ENCODE measurements at places on chromosomes 3 and 15.

- DNase-seq: no peak
Observed at GRCh38 chr3:20111836-20112235, 71.6 kb downstream of the KAT2B start.

DNA sequence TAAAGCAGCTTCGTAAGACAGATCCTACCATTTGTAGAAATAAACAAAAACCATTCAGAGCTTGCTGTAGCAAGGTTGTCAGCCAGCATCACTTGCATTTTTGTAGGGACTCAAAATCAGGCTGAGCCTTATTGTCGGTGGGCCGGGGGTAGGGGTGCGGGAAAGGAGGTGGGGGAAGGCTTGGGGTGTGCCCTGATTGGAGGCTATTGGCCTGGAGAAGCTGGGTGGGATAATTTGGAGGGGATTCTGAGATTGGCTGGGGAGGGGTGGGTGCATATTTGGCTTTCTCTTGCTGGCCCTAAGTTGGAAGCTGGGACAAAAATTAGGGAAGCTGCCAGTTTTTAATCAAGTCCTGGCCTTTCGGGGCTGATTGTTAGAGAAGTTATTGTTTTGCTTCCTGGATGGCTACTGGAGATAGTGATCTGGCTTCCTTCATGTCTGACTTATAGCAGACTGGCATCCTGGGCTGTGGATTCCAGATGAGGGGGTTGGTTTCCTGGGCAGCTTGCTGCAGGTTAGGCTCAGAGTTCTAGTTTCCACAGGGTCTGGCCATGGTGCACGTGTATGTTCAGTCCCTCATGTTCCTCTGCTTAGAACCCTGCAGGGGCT, 22.8 kb downstream of the STOML1 start:
- no peak for DNase-seq

GRCh38 chr15:43516185-43516584, 1.2 kb upstream of the MAP1A start:
- DNase-seq: no peak

DNA sequence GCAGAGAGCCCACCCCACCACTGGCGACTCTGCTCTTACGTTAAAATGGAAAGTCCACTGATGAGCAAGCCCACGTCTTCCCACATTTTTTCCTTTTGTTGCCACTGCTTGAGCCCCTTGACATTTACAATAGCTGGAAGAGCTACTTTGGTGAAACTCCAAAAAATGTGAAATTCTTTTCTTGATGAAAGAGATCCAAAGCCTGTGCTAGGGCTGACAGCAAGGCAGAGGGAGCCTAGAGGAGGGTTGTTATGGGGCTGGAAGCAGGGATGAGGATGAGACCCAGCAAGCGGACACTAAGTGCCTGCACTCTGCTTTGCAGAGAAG, 97.1 kb downstream of the CEMIP start:
- DNase-seq: no peak

DNA sequence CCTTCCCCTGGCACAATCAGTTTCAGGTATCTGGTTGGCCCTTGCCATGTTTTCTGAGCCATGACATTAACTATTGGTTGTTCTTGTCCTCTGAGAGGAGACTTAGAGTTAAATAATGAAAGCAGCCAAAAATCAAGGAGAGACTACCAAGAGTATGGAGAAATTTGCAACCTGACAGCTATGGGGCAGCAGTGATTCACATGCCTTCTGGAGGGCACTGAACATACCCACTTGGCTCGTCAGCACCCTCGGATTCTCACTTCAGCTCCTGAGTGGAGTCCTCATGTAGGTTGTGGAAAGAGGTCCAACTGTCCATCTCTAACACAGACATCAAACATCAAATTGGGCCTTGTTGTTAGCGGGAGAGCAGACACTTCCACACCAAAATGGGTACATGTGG, 265.6 kb downstream of the EBLN2 start:
- DNase-seq: no peak

- DNase-seq: no peak
Observed at GRCh38 chr15:36172955-36173354, 406.5 kb upstream of the CDIN1 start.

DNA sequence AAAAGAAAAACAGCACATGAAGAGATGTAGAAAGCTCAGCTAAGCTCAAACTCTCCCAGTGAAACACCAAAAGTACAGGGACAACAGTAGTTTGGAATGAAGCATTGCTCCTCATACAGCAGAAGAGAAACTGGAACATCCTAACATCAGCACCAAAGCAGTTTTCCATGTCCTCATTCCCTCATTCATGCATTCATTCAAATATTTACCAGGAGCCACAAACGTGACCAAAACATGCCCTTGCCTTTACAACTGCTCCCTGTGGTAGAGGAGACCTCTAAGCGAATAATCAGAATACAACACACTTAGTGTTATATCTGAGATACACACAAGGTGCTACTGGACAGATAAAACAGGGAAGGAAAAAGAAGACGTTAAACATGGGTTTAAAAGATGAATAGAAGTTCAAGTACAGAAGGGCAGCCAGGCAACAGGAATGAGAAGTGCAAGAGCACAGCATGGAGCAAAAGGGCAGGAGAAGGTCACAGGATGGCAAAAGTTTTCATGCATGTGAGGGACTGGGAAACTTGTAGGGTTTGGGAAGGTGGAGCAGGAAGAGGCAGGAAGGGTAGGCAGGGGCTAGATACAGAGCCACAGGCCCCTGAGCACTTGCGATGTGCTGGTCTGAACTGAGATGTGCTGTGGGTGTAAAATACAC, 58.5 kb upstream of the LMCD1 start:
- DNase-seq: no peak

DNA sequence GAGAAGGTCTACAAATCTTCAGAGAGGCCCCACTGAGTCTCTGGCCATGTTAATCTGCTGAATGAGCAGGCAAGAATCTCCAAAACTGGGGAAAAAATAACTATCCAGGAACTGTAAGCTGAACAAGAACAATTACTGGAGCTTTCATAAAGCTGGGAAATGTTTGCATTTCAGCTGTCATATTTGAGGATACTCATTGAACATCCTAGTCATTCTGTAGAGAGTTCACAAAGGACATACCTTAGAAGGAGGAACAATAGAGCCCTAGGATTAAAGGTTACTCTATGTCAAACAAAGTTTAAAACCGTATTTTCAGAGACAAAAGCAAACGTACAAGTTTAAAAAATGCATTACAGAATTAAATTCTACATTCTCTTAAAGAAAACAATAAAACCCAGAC, 257.5 kb downstream of the SCAPER start:
- no peak for DNase-seq

- DNase-seq: no peak
Observed at GRCh38 chr3:120177151-120177550, 82.9 kb upstream of the GSK3B start.

DNA sequence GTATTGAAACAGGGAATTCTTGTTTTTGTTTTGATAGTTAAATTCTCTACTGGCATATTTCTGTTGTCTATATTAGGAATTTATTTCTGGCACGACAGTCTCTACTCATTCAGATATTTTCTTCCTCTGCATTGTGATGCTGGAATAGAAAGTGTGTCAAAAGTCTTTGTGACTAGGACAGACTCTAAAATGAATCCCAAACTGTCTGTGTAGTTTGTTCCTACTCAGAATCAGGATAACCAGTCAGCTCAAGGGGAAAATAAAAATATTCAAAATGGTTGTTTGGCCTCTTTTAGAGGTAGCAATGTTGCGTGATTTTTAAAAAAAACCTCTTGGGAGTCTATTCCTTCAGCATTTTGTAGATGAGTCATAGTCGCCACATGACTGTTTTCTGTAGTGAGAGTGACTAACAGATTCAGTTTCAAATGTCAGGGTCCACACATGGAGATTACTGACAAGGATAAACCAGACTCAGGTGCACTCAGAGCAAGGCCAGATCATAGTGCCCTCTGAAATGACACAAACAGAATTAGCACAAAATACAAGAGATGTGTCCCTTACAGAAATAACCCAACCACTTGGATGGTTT, 13.1 kb downstream of the SLC7A14 start:
- DNase-seq: no peak

DNA sequence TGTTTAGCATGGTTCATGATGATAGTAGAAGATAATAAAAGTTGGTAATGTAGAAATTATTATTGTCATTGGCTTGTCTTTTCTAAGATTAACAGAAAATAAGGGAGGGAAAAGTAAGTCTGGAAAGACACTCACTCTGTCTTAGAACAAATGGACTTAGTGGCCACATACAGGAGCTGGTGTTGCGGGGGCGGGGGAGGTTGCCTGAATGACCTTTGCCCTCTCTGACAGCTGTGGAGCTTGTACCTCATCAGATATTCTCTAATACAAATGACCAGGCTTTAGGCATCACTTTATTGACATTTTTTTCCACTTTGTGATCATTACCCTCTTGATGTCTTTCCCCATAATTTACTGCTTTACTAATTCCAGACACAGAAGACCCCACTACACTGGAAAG, 5.9 kb downstream of the TAGLN3 start:
- no peak for DNase-seq

- DNase-seq: no peak
Observed at GRCh38 chr15:55124616-55125015, 72.1 kb downstream of the RSL24D1 start.

DNA sequence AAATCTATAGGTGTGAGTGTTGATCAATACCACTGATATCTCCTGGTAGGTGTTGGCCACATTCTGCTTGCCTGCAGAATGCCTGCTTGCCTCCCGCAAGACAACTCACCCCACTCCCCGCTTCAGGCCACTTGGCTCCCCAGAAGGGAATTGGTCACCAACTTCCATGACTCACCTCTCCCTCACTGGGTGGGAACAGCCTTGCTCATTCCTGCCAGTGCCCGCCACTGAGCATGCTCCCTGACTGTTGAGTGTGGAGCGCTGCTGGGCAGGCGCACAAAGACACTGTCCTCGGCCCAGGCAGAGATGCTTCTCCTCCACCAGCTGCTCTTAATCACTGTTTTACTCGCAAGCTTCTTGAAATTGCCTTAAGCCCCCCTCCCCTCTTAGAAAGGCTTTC, 57.3 kb upstream of the PPP2R3A start:
- no peak for DNase-seq

DNA sequence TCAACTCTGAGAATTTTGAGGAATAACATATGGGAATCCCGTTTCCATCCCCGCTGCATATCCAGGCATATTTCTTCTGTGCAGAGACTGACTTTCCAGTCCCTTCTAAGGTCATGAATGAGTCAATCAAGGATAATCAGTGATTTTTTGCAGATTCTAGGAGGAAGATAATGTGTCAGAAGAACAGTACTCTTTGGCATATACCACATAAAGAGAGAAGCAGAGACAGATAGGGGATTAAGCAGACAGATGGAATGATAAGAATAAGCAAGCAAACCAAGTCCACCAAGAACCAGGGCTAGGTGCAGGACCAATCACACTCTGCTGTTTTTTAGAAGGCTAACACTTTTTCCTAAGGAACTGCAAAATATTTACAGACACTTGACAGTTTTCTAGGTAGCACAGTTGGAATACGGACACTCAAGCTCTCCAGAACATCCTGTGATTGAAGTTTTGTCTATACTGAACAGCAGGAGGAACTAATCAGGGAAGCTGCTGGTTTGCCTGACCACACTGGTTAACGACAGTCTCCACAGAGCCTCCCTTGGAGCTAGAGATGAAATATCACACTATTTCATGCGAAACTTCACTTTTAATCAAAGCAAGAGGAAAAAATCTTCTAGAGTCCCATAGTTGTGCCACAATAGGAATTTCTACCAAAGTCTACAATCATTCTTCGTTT, 450.0 kb upstream of the KCNMB2 start:
- no peak for DNase-seq

GRCh38 chr3:12473511-12473910, 10.8 kb upstream of the TSEN2 start:
- DNase-seq: no peak

DNA sequence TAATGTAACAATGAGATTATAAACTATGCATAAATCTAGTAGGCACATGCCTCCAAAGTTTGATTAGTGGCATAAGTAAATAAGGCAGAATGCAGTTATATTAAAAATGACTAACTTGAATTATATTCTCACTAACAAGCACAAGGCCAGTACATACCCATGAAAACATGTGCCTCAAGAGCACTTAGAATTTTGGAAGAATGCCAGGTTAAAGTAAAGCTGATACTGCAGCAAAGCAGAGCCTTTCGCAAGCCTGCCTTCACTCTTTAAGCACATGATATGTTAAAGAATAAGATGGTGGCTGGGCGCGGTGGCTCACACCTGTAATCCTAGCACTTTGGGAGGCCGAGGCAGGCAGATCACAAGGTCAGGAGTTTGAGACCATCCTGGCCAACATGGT, 49.0 kb downstream of the KBTBD12 start:
- DNase-seq: no peak

- peak; percentile 68 for DNase-seq
Observed at GRCh38 chr3:10008588-10009344, 17.5 kb upstream of the FANCD2 start.

DNA sequence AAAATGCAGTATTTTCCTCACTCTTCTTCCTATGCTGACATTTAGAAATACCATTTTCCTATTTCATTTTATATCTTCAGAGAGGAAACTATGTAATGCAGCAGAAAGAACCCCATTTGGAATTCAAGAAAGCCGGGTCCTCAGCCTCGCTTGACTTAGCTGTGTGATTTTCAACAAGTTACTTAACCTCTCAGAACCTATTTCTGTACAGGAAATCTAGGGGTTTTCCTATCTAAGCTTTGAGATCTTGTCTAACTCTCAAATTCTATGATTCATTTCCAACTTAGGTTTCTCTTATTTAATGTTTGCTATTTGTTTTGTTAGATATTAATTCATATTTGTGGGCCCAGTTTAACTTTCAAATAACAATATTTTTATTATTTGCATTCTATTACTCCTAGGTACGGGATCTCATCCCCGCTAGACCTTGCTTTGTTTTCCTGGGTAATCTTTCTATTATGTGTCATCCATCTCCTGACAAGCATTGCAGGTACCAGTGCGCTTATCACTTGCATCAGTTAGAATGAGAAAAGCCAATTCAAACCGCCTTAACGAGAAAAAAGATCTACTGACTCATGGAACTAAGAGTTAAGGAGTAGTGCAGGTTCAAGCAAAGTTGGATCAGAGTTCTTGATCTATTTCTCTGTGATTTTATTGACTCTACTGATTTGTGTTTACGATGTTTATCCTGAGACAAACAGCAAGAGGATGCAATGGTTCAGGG, 70.6 kb upstream of the BHLHE40 start:
- DNase-seq: no peak

- no peak for DNase-seq
Observed at GRCh38 chr3:71072287-71072686, 511.2 kb downstream of the FOXP1 start.

Data from stimulated activated CD4-positive, alpha-beta T cell treated with anti-CD3 and anti-CD28 coated beads, Interleukin-1b, Interleukin-23, amount 100 ng/mL, for 1 hour (primary cell).